Inflammatory macrophage (primary cell): ENCODE measurements at places on chromosomes 5 and 9.

DNA sequence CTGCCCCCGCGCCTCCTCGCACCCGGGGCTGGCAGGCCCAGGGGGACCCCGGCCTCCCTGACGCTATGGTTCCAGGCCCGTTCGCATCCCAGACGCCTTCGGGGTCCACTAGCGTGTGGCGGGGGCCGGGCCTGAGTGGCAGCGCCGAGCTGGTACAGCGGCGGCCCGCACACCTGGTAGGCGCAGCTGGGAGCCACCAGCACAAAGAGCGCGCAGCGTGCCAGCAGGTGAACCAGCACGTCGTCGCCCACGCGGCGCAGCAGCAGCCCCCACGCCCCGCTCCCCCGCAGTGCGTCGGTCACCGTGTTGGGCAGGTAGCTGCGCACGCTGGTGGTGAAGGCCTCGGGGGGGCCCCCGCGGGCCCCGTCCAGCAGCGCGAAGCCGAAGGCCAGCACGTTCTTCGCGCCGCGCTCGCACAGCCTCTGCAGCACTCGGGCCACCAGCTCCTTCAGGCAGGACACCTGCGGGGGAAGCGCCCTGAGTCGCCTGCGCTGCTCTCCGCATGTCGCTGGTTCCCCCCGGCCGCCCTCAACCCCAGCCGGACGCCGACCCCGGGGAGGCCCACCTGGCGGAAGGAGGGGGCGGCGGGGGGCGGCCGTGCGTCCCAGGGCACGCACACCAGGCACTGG lies 548 bp downstream of the TERT start:
- DNase-seq = no peak

DNA sequence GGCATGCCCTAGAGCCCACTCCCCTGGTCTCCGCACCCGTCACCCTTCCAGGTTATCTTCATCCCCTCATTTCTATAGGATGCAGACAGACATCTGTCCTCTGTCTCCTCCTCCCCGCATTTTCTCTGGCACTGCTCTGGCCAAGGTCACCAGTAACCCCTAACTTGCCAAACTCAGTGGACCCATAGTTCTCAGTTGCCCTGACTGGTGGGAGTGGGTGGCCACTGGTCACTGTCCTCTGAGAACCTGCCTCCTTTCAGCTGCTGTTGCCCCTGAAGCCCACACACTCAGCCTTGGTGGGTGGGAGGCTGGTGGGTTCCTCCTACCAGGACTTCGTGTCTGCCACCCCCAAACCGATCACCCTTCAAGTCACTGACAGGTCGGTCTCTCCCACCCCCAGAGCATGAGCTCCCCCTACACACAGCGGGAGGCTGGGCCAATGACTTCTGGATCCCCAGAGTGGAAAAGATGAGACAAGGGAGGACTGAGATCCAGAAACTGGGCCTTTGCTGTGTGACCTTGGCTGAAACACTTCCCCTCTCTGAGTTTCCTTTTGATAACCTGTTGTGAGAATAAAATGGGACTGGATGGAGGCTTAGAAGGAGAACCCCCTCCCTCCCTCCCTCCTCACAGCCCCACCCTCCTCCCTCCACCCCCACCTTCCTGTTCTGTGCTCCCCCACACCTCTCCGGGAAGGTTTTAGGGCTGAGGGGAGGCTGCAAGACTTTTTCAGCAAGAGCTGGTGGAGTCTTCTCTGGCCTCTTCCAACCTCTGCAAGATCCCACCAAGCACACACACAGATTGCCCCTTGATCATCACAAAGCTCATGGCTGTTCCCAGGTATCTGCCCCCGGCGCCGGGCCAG lies 2.4 kb upstream of the DBN1 start:
- DNase-seq = no peak

DNA sequence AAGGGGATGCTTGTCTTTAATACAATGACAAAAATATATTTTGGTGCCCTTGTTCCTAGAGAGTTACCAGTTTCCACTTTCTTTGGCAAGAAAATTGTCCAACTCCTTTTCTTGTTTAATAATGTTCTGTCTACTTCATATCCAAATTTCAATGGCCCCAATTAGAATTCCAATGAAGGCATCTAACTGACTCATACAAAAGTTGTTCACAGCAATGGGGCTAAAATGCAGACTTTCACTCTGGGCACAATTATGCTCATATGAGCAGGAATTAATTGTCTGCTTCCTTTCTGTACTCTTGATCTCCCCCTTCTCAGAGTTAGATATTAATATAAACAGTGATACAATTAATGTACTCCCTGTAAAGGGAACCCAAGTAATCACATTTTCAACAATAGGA lies 42.1 kb upstream of the ZNF622 start:
- DNase-seq = no peak

DNA sequence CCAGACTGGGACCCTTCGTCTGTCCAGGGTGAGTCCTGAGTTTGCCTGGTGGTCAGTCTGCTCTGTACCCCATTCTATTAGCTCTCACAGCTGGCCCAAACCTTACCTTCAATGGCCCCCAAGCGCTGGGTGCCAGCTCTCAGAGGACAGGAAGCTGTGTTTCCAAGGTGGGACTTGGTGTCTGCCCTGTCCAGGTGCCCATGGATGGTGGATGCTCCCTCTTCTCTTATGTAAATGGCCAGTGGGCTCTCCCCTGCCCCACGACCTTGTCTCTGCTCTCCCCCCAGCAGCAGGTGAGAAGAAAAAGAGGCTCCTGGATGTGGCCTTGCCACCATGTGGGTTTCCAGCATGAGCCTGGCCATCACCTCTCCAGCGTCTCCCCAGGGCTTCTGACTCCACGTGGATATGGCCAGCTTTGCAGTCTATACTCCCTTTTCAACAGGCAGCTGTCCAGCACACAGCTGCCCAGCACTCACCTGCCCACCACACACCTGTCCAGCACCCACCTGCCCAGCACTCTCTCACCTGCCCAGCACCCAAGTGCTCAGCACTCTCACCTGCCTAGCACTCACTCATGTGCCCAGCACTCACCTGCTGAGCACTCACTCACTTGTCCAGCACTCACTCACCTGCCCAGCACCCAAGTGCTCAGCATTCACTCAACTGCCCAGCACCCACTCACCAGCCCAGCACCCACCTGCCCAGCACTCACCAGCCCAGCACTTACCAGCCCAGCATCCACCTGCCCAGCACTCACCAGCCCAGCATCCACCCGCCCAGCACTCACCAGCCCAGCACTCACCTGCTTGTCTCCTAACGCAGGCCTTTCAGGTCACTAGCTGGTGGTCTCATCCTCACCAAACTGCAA lies 136.2 kb upstream of the IRX2 start:
- DNase-seq = no peak

DNA sequence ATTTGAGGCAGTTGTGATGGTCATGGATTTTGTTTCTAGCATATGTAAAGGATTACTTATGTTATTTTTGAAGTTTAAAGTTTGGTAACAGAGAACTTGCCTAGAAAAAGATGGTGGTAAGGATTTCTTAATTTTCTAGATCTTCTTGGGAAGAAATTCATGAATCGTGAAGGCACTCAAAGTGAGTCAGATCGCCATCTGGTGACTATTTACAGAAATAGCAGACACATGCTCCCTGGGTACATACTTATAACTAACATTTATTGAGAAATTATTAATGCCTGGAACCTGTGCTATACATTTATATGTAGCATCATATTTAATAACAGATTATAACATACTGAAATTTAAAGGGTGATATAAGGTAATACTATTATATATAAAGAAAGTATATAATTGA lies 299.7 kb downstream of the IZUMO3 start:
- no peak for DNase-seq

GRCh38 chr5:136191304-136192014 lies 1.5 kb downstream of the SMIM32 start:
- DNase-seq = peak; percentile 11

- DNase-seq = no peak
Observed at GRCh38 chr5:98527846-98528245, 245.6 kb upstream of the RGMB start.

GRCh38 chr5:38831909-38832308 lies 13.9 kb upstream of the OSMR start:
- peak; percentile 26 for DNase-seq
